ENCODE measurements at places on chromosomes 1 and 21. TPM values are rescaled to one million over a fixed set of nuclear protein-coding genes. Genes with fewer than 3 reads are reported as not detected.
A peak's percentile ranks its signal among the peaks of the same experiment; 100 is the strongest.

DNA sequence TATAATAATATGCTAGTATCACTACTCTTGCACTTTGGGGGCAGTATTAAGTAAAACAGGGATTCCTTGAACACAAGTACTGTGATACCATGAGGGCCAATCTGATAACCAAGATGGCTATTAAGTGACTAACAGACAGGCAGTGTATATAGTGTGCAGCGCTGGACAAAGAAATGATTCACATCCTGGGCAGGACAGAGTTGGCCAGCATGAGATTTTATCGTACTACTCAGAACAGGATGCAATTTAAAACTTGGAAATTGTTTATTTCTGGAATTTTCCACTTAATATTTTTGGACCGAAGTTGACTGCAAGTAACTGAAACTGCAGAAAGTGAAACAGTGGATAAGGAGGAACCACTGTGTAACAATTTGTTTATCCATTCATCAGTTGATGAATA lies 74.6 kb downstream of the DNTTIP2 start:
- H3K27ac ChIP-seq: no peak overlapping the region
- peaks cover 1% of the 10 kb centered on the region for H3K27me3 ChIP-seq
- H3K4me1 ChIP-seq: no peaks in the 10 kb centered on the region
- H3K4me3 ChIP-seq: no peak overlapping the region

EXOSC10 gene
- total RNA-seq: 93.3 TPM

DNA sequence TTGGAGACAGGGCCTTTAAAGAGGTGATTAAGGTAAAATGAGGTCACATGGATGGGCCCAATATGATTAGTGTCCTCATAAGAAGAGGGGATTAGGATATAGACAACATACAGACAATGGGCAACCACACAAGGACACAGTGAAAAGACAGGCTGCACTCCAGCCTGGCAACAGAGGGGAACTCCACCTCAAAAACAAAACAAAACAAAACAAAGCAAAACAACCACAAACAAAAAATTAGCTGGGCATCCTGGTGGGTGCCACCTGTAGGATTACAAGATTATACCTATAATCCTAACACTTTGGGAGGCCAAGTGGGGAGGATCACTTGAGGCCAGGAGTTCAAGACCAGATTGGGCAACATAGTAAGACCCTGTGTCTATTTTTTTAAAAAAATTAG lies 4.8 kb upstream of the MDM4 start:
- H3K36me3 ChIP-seq: peaks cover 3% of the 10 kb centered on the region
- DNase-seq: no peak
- H3K27ac ChIP-seq: peak overlapping the region; percentile 52

- H3K4me3 ChIP-seq: no peak overlapping the region
- H3K27me3 ChIP-seq: no peaks in the 10 kb centered on the region
- no peak for DNase-seq
- H3K4me1 ChIP-seq: peaks cover 3% of the 10 kb centered on the region
- H3K27ac ChIP-seq: no peak overlapping the region
These were observed 46.3 kb downstream of the PRDM15 start for GRCh38 chr21:41832596-41833496.

FCRLB gene
- total RNA-seq: 1.2 TPM

DNA sequence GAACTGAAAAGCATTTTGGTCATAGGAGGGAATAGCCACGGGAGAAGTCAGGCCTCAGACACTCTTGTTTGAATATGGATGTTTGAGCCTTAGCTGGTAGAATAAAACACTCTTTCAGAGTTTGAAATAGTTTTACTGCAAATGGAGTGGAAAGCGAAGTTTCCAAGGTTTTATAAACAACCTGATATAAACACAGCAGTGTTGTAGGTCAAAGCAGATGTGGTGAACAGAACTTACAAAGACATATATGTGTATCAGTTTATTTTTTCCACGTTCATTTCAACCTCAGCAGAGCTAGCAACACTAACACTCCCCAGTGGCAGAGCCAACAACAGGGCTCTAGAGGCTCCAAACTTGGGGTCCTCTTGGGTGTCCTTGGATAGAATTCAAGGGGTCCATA lies 89.9 kb downstream of the WLS start:
- no peaks in the 10 kb centered on the region for H3K27me3 ChIP-seq
- H3K27ac ChIP-seq: no peak overlapping the region
- DNase-seq: no peak
- H3K4me3 ChIP-seq: no peak overlapping the region
- no peaks in the 10 kb centered on the region for H3K4me1 ChIP-seq

DNA sequence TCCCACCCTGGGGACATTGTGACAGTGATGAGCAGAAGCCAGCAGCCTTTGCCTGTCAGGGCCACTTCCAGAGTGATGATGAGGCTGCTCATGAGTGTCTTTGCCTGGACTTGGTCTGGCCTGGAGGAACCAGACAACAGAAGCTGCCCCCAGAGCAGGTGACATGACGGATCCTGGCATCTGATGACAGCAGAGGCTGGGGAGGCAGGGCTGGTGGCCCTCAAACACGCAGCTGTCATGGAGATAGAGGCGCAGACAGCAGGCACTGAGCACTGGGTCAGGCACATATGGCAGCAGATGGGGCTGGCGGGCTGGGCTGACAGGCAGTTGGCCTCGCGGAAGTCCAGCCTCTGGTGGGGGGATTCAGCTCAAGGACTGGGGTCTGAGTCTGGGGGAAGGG lies 66.4 kb upstream of the STUM start:
- H3K27me3 ChIP-seq: peaks cover 24% of the 10 kb centered on the region
- no peaks in the 10 kb centered on the region for H3K36me3 ChIP-seq
- H3K4me3 ChIP-seq: no peak overlapping the region
- H3K27ac ChIP-seq: no peak overlapping the region
- peaks cover 10% of the 10 kb centered on the region for H3K4me1 ChIP-seq
- DNase-seq: no peak

GABRD gene
- total RNA-seq: not detected

Measured in naive thymus-derived CD8-positive, alpha-beta T cell (primary cell).